Glutamatergic neuron (in vitro differentiated cells): ENCODE measurements at places on chromosomes 2 and 18. TPM values are rescaled to one million over a fixed set of nuclear protein-coding genes. Genes with fewer than 3 reads are reported as not detected.

CD226 gene
- 0.05 TPM for total RNA-seq

EFEMP1 gene
- total RNA-seq, result 1.2 TPM

IMPACT gene
- 11.6 TPM for total RNA-seq

KCNK3 gene
- total RNA-seq, result 21.7 TPM

CD8A gene
- 0.59 TPM for total RNA-seq

PLEK gene
- not detected for total RNA-seq

WDR43 gene
- total RNA-seq, result 32.5 TPM

IRS1 gene
- total RNA-seq, result 8.1 TPM

SIX3 gene
- 0.86 TPM for total RNA-seq

NAT8 gene
- not detected for total RNA-seq

ZNF804A gene
- 23.1 TPM for total RNA-seq

GPR39 gene
- total RNA-seq, result 1.0 TPM

MRO gene
- not detected for total RNA-seq

SLC16A14 gene
- 4.4 TPM for total RNA-seq

PRSS56 gene
- total RNA-seq, result not detected

DYNAP gene
- total RNA-seq, result not detected

RGPD4 gene
- 0.12 TPM for total RNA-seq

ALK gene
- total RNA-seq, result 9.6 TPM

STK39 gene
- total RNA-seq, result 35.9 TPM

ANKRD62 gene
- 0.17 TPM for total RNA-seq

HNMT gene
- not detected for total RNA-seq

SLC11A1 gene
- total RNA-seq, result not detected

NGEF gene
- total RNA-seq, result 7.2 TPM

PROKR1 gene
- 0.83 TPM for total RNA-seq

NEUROD1 gene
- 65.5 TPM for total RNA-seq

REG1B gene
- not detected for total RNA-seq

CNTNAP5 gene
- 22.0 TPM for total RNA-seq

MAP3K19 gene
- total RNA-seq, result not detected

HSBP1L1 gene
- not detected for total RNA-seq

PNPT1 gene
- 21.0 TPM for total RNA-seq

MREG gene
- total RNA-seq, result 48.4 TPM

IL1RN gene
- not detected for total RNA-seq

CFAP65 gene
- 1.1 TPM for total RNA-seq

CAPN14 gene
- total RNA-seq, result 0.25 TPM

CRACDL gene
- 2.1 TPM for total RNA-seq

PHLPP1 gene
- total RNA-seq, result 14.0 TPM

LRP2 gene
- not detected for total RNA-seq

FRZB gene
- 2.2 TPM for total RNA-seq

BOD1L2 gene
- total RNA-seq, result not detected

ADAM23 gene
- total RNA-seq, result 16.4 TPM

ARHGAP15 gene
- not detected for total RNA-seq

DOK6 gene
- 19.7 TPM for total RNA-seq

TMEM17 gene
- 0.91 TPM for total RNA-seq

TXNDC2 gene
- total RNA-seq, result not detected

SCN1A gene
- total RNA-seq, result 1.8 TPM

ATP6V1C2 gene
- not detected for total RNA-seq

YIPF4 gene
- 50.2 TPM for total RNA-seq

ABHD3 gene
- total RNA-seq, result 12.7 TPM

LRP1B gene
- 28.7 TPM for total RNA-seq

ARHGAP25 gene
- 1.4 TPM for total RNA-seq

KLHL41 gene
- not detected for total RNA-seq

KCNS3 gene
- total RNA-seq, result 5.5 TPM

IL1R2 gene
- total RNA-seq, result not detected

CEP68 gene
- 38.3 TPM for total RNA-seq

QPCT gene
- total RNA-seq, result 7.4 TPM

CREG2 gene
- total RNA-seq, result 1.3 TPM

ABCG8 gene
- not detected for total RNA-seq

C1QL2 gene
- total RNA-seq, result not detected
